Ecto neural progenitor cell (in vitro differentiated cells): ENCODE measurements at places on chromosomes 3 and 15.

DNA sequence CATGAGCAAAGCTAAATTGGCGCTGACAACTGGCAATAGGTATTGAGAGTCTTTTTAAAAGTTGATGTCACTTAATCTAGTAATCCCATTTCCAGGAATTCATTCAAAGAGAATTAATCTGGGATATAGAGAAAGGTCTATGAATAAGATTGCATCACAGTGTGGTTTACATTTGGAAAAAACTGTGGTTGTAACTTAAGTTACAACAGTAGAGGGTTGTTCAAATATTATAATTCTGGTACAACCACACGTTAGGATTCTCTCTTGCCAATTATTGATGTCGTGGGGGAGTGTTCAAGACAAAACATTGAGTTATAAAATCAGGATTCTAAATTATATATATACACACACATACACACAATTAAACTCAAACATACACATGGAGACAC, 79.8 kb downstream of the LIPC start:
- no peak for DNase-seq

- no peak for DNase-seq
These were observed 11.6 kb downstream of the ADIPOQ start for GRCh38 chr3:186854146-186854545.

DNA sequence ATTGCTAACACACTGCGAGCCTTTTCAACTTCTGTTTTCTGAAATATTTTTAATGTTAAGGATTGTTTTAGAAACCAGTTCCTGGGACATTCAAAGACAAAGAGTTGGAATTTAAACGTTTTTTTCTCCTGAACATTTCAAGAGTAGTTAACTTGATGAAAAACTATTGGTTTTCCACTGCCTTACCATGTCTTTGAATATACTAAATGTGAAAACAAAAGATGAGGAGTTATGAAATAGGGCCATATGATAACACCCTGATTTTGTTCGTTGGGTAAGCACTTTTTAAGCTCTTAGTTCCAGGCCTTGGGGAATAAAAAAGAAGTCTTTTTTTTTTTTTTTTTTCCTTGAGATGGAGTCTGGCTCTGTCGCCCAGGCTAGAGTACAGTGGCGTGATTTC, 2.8 kb downstream of the DIS3L start:
- no peak for DNase-seq

DNA sequence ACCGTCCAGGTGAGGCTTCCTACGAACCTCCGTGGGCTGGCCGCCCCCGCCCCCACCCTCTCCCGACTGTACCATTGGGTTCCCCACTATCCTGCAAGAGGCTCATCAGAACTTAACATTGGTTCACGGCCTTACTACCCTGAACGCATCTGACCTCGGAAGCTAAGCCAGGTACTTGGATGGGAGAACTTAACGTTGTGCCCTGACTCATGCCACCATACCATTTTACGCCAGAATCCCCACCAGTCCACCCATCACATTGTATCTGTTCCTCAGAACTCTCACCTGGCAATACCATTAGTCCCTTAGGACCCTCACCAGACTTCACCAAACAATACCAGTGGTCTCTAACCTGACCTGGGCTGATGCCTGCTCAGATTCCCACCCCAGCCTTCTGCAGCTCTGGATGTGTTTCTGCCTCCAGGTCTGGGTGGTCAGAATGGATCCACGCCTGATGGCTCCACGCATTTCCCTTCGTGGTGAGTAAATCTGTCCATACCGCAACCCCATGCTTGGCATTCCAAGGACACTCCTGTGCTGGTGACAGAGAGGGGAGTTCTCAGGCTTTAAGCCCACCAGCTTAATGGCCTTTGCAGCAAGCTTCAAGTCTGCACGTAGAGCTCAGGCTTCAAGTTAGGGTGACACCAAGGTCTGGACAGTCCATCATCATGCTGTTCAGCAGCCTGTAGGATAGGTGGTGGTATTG, 562 bp downstream of the TCTA start:
- no peak for DNase-seq

- no peak for DNase-seq
These were observed 37.3 kb upstream of the BFSP2 start for GRCh38 chr3:133362539-133362938.

- DNase-seq: no peak
These were observed 69.5 kb upstream of the CMC1 start for GRCh38 chr3:28171962-28172361.

- no peak for DNase-seq
These were observed 56.6 kb upstream of the SPRED1 start for GRCh38 chr15:38196076-38196475.

- no peak for DNase-seq
These were observed 37.0 kb downstream of the MAPK6 start for GRCh38 chr15:52056001-52056400.

DNA sequence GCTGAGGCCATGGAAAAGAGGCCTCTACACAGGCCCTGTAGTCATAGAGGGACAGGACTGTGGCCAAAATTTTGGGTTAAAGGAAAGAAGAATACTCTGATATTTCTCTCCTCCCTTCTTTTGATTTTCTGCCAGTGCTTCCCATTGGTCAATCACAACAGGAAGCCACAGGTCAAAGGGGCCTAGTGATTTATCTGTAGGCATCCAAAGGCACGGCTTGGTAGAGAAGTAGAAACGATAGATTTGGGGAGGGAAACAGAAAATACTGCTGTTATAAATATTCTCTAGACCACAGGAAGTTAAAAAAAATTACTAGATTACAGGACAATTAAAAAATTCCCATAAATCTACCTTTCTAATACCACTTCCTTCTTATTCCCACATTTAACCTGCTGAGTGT, 1.7 kb upstream of the CCDC50 start:
- no peak for DNase-seq

GRCh38 chr3:426072-426471, 229.5 kb downstream of the CHL1 start:
- no peak for DNase-seq

- no peak for DNase-seq
These were observed 8.8 kb downstream of the BSN start for GRCh38 chr3:49563040-49563578.

- no peak for DNase-seq
These were observed 60.8 kb upstream of the HES1 start for GRCh38 chr3:194075088-194075615.

- no peak for DNase-seq
These were observed 2.2 kb upstream of the TMC3 start for GRCh38 chr15:81376231-81376630.

DNA sequence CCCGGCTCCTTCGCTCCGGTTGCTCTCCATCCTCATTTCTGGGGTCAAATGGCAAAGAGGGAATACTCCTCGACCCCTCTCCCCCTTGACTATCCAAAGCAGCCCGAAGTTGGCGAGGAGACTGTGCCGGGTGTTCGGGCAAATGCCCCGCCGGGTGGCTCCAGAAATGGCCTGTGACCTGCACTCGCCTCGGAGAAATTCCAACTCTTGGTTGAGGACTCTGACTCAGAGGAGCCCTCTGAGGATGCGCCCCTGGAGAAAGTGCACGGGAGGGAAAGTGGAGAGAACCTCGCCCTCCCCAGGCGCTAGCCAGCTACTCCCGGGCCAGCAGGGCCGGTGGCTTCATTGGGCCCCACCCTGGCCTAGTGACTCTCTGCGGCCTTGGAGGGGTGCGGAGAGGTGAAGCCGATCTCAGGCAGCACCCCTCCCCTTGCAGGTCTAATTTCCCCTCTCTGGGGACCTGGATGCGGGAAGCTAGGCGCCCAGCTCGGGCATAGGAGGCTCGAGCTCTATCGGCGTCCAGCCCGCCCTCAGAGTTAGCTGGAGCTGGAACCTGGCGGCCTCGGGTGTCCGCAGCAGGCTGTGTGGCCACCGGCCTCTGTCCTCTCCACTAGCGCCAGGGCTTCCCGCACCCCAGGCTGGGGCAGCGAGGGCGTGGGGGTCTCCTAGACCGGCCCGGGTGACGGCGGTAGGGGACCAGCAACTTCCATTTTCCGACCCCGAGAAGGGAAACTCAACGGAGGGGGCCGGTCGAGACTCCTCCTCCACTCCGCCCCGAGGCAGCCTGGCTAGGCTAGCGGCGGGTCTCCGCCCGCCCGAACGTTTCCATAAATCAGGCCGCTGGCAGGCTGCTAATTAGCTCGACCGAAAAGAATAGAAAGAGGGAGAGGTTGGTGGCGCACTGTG, 29.4 kb downstream of the NR2F2 start:
- DNase-seq: peak; percentile 77

GRCh38 chr3:20574746-20575145, 388.7 kb upstream of the SGO1 start:
- no peak for DNase-seq

- DNase-seq: no peak
These were observed 70.6 kb upstream of the STT3B start for GRCh38 chr3:31462050-31462569.

DNA sequence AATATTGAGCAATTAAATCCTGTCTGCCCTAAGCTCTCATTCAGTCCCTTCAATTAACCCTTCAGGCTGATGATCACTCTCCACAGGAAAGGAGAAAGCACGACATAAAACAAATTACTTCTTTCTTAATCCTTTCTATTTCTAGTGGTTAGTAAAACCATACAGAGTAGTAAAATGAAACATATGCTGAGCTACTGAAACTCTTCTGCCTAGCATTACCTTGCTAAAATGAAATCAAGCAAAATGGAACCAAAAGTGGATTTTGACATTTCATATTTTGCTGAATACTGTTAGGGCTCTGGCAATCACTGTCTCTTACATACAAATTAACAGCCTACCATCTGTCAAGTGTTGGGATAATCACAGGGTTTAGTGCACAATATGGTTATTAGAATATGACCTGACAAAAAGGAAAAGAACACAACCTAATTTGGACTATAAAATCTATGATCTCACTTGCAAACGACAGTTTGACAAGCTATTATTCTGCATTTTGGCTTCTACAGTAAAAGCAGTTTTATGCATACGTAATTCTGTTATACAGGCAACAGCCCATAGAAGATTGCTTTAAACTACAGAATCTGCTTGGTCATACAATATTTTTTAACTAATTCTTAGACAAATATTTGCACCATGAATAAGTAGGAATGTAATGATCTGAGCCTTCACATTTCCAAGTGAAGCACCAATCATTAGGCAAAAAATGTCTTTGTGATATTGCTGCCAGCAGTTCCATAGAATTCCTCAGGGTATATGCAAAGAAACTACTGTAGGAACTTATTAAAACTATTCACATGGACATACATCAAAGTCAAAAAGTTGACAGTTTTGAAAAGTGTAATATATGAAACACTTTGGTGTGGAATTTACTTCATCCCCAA, 105.0 kb downstream of the FHIT start:
- no peak for DNase-seq

DNA sequence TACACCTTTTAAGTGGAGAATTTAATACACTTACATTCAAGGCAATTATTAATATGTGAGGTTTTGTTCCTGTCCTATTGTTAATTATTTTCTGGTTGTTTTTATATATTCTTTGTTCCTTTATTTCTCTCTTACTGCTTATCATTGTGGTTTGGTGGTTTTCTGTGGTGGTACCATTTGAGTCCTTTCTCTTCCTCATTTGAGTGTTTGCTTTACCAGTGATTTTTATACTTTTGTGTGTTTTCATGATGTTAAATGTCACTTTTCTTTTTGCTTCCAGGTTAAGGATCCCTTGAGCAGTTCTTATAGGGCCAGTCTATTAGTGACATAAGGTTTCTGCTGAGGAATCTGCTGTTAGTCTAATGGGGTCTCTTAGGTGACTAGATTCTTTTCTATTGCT, 116.5 kb downstream of the LRRK1 start:
- no peak for DNase-seq

DNA sequence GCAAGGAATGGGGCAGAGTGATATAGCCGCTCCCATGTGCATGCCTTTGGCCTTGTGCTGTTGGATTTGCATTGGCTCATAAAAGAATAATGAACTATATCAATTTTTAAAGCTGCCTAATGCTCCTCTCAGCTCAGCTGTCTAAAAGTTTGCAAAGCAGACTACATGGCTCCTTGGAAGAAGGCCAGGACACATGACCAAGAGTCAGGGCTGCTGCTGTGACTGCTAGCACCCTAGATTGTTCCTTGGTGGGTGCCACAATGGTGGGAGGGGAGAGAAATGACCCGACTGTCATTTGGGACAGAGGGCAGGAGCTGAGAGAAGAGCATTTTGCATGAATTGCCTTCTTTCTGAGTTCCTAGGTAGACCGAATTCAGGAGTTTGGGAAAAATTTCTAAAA, 307.9 kb downstream of the PDCD6IP start:
- DNase-seq: no peak

GRCh38 chr3:43948013-43948412, 257.3 kb downstream of the ABHD5 start:
- DNase-seq: no peak

GRCh38 chr15:94455297-94455696, 223.9 kb downstream of the MCTP2 start:
- no peak for DNase-seq

GRCh38 chr15:94298364-94298763, 67.0 kb downstream of the MCTP2 start:
- DNase-seq: no peak

DNA sequence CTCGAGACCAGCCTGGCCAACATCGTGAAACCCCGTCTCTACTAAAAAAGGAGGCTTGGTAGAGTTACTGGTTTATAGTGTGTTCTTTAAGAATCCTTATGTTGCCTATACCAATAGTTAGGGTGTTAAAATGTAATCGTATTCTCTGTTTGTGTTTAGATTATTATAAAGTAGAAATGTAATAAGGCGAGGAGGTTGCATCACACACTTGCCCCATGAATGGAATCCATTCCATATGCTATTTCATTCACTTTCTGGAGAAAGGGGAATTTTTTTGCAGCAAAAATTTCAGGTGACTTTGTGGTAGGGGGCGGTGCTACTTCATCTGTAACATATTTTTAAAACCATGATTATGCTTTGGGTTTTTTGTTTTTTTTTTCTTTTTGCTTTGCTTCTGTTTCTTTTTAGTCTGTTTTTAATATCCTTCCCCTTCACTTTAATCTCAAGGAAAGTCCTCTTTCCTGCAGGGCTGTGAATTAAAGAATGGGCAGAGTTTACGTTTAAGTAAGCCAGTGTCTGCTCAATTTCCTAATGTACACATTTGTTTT, 33.0 kb upstream of the MUC4 start:
- DNase-seq: no peak

DNA sequence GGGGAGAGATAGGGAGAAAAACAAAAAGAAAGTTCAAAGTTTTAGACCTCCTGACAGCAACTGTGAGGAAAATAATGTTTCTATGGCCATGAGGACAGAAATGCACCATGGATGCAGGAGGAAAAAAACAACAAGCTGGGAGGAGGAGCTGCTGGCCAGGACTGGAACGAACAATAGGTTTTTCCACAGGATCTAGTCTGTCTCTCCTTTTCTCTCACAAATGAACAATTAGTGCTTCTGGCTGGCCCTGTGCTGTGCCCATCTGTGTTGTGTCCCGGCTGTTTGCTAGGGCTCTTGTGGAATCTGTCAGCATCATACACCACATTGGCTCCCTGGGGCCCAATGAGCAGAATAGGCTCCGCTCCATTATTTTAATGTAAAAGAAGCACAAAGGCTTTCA, 15.2 kb downstream of the GK5 start:
- no peak for DNase-seq

DNA sequence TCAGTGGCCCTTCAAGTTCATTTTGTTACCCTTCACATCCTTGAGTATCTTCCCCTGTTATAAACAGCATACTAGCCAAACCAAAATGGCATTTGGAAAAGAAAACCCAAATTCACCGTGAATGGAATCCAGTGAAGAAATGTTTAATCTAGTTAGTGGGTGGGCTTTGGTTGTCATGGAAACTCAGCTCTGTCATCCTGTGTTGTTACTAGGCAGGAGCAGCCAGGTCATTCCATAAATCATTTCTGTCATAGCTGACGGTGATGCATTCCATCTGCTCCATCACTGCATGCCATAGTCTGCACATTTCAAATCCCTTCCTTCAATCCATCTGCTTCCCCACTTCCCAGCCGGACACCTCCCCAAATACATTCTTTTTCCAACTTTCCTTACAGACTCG, 140.4 kb upstream of the CGNL1 start:
- peak; percentile 57 for DNase-seq
